GM12892 (cell line): ENCODE measurements at places on chromosomes 12 and 14.

- no peak for DNase-seq
Observed at GRCh38 chr12:15580431-15580830, 208.8 kb downstream of the EPS8 start.

- no peak for DNase-seq
Observed at GRCh38 chr14:80434574-80435321, 223.4 kb upstream of the DIO2 start.

GRCh38 chr14:35257809-35258208, 34.4 kb upstream of the PSMA6 start:
- DNase-seq = no peak

- DNase-seq = no peak
Observed at GRCh38 chr12:95767703-95768102, 22.9 kb downstream of the NTN4 start.

DNA sequence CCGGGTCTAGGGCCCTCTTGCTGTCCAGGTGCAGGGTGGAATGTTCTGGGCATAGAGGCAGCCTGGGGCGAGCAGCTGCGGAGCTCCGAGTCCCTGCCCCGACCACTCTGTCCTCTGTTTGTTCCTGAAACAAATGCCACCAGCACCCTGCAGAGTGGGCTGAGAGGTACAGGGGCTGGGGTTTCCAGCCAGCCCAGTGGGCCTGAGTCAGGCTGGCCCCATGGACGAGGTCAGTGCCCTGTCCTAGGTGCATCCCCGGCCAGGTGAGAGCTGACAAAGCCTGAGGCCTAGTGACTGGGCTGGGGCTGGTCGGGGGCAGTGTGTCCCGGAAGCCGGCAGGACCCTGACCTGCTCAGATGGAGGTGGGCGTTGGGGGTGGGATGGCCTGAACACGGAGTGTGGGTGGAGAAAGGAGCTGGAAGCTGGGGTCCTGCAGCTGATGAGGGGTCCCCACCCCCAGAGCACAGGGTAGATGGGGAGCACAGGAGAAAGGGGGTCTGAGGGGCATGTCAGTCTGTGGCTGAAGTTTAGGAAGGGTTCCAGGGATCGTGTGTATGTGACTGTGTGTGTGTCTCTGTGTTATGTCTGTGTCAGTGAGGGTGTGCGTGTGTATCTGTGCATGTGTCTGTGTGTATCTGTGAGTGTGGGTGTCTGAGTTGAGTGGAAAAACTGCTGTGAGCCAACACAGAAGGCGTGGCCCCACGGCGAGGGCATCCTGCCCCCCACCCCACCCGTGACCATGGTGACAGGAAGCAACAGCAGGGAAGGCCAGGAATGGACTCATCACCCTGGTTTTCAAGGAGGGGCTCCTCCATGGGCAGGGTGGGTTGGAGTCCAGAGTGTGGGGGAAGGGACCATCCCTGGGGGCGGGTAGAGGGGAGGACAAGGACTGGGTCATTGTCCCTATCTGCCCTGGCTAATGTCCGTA, 2.4 kb upstream of the CRIP1 start:
- no peak for DNase-seq
